ENCODE measurements at places on chromosomes 1 and 21.

- DNase-seq = peak; percentile 10
These were observed 322 bp downstream of the DCLRE1B start for GRCh38 chr1:113905435-113905861.

GRCh38 chr21:17793246-17794123 lies 25.7 kb downstream of the C21orf91 start:
- no peak for DNase-seq

DNA sequence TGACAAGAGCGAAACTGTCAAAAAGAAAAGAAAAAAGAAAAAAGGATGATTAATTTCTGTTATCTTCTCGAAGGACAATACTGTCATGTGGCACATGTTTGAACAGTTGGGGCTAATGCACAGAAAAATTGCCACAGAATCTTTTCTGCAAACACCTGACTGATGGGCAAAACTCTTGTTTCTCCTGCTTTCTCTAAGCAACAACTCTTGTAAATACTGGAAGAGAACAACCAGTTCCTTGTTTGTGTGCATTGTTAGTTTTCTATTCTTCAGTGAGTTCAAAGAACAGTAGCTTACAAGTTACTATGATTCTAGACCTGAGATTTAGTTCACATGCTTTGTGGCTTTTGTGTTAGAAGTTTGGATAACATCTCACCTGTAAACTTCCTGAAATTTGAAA lies 60.7 kb downstream of the CDC14A start:
- no peak for DNase-seq

GRCh38 chr21:37478794-37479193 lies 112.2 kb downstream of the DYRK1A start:
- no peak for DNase-seq

- no peak for DNase-seq
These were observed 22.1 kb upstream of the EYA3 start for GRCh38 chr1:28110555-28110954.

DNA sequence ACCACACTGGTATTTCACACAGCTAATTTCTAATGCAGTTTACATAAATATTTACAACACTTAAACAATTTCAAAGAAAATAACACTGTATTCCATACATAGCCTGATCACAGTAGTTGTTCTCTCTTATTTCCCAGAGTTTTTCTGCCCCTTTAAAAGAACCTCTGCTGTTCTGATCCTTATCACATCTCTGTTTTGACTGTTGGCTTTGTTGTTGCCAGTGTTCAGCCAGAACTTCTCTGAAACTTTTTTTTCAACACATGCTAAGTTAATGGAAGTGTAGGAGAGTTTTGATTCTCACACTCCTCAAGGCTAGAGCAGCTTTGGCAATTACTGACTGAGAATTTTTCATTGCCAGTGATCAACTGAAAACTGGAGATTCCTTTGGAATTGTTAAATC lies 11.1 kb downstream of the SELE start:
- DNase-seq = no peak

DNA sequence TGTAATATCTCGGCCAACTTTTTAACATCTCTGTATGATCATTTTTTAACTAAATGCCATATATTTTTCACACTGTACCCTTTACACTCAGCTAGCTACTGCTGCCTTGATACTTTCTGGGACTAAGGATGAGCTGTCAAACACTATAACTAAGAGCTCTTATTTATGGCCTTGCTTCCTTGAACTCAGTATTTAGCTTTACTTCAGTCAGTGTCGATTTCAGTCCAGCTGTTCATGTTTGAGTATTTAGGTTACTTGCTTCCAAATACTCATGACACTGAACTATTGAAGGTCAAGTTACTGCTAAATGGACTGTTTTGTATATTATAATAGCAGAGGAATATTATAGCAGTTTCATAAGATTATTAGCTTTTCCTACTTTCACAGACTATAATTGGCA lies 25.9 kb upstream of the USP25 start:
- no peak for DNase-seq

- no peak for DNase-seq
These were observed 26.5 kb upstream of the KCNQ4 start for GRCh38 chr1:40757084-40757483.

DNA sequence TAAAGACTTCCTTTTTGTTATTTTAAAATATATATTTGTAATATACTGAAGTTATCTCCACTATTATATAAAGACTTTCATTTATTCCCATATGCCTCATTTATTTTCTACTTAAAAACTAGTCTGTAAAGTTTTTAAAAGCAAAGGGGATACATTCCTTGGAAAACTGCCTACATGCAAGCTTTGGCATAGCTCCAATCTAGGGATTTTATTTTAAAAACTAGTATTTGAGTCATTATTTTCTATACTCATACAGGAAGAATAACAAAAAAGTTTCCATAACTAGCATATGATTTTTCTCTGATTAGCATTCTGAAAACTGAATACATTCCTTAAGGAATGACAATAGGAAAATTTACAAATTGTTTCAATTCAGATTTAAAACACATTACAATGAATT lies 88.9 kb downstream of the COL24A1 start:
- DNase-seq = no peak

- no peak for DNase-seq
These were observed 42.3 kb downstream of the ACTL8 start for GRCh38 chr1:17797478-17797877.

- no peak for DNase-seq
These were observed 26.1 kb downstream of the CR1L start for GRCh38 chr1:207670997-207671396.

DNA sequence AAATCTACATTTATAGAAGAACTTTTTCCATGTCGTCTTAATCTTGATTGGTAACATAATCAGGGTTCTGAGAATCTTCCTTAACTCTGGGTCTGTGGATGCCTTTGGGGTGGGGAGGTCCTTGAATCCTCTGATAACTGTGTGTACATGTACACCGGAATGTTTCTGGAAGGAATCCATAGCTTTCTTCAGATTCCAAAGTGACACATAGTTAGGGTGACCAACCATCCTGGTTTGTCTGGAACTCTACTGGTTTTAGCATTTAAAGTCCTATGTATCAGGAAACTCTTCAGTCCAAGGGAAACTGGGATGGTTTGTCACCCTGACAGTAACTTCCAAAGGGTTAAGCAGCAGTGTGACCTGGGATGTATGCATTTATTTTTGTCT lies 16.8 kb downstream of the STRIP1 start:
- DNase-seq = no peak

- DNase-seq = no peak
These were observed 24.6 kb upstream of the SLC35F3 start for GRCh38 chr1:233879841-233880240.

DNA sequence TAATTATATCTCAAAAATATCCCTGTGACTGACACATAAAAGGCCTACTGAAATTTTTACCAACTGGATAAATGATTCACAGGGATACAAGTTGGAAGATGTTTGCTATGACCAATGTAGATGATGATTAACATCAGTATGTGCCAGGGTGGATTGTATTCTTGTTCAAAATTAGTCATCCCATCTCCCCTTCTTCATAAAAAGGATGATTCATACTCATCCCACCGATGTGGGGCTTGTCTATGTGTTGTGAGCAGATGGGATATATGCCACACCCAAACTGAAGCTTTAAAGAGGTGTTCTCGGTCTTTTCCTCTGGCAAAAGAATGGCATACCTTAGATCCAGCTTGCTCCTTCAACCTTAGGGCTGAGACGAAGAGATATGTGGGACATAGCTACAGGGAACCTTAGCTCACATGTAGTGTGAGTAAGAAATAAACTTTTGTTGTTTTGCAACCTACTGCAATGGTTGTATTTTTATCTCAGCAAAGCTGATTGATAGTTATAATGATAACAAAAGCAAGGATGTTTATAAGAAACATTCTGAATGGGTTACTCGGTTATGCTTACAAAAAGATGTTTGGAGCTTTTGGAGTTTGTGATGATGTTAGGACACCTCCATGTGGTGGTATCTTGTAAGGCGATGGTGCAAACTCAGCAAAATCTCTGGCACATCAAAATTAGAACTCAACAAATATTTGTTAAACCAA lies 29.4 kb downstream of the SPATA17 start:
- DNase-seq = no peak

DNA sequence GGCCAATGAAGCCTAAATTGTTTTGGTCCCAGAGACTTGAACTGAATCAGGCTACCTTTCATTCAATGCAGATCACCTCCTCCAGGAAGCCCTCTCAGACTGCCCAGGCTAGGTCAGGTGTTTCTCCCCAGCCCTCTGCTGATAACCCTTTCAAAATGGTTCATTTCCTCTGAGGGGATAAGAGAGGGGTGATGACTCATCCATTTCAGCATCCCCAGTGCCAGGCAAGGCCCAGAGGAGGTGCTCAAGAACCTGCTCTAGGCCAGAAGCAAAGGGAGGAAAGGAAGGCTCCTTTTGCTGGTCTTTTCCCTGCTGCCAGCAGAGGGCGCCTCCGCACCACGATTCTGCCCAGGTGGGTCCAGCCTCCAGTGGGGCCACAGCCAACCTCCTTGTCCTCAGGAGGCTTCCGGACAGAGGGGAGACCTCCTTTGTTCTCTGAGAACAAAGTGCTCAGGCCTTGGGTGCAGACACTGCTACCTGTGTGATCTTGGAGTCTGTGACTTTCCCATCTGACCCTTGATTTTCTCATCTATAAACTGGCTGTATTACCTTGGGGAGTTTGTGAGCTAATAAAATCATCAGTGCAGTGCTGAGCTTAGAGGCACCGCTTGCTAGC lies 45.3 kb upstream of the ARHGEF10L start:
- DNase-seq = peak; percentile 31

- no peak for DNase-seq
These were observed 146.3 kb upstream of the C8B start for GRCh38 chr1:57112148-57112547.

DNA sequence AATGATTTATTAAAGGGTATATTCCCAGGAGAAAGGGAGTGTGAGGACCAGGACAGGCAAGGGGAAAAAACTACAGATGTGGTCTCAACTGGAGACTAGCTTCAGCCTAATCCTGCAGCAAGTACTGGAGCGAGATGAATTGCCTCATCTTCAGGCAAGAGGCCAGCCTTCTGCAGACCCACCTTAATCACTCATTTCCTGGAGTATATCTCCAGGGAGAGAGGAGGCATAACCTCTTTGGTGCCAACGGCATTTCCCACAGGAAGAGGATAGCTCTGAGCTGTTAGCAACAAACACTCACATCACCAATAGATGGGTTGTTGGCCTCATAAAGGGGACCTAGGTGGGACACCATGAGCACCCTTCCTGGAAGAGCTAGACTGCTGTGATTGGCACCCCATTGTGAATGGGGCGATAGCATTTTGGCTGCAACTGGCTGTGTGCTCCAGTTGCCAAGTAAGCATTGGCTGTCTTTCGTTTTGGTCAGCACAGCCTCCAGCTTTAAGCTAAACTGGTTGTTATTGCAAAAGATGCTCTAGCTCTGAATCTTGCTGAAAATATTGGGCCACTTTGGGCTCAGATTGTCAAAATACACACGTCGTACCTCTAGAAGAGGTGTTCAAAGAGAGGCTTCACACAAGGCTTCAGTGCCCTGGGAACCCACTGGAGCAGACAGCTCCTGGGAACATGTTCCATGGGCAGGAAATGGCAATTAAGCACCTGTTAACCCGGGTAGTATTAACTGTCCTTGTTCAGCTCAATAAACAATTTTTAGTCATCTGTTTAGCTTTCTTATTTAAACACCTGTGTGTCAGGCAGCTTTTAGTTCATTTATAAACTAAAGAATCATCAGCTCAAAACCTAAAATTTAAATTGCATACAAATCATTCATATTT lies 314.8 kb upstream of the C1orf87 start:
- DNase-seq = no peak

DNA sequence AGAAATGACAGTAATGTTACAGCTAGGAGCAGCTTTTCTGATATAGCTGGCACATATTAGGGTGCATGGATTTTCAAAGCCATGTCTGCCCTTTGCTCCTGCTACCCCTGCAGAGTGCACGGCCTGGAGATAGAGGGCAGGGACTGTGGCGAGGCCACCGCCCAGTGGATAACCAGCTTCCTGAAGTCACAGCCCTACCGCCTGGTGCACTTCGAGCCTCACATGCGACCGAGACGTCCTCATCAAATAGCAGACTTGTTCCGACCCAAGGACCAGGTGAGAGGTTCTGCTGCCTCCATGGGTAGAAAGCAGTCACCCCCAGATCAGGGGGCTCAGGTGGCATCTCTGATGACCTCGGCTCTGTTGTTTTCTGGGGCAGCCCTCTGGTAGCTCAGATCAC lies 9.8 kb downstream of the MTARC1 start:
- no peak for DNase-seq

DNA sequence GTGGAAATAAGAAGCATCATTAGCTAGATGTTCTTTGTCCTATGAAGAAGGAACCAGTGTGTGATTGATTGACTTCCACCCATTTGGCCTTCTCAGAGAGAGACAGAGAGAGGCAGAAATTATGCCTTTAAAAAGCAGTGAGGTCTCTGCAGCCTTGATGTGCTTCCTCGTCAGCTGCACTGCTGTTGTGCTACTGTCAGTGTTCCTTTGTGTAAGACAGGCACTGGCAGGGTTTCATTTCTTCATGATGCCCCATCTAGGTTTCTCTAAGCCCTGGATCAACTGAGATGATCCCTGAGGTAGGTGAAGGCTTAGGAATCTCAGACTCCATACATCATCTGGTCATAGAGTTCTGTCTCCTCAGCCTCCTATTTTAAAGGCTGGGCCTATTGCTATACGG lies 34.9 kb downstream of the GPR3 start:
- DNase-seq = no peak

- no peak for DNase-seq
These were observed 39.3 kb upstream of the EXOSC10 start for GRCh38 chr1:11138952-11139351.

DNA sequence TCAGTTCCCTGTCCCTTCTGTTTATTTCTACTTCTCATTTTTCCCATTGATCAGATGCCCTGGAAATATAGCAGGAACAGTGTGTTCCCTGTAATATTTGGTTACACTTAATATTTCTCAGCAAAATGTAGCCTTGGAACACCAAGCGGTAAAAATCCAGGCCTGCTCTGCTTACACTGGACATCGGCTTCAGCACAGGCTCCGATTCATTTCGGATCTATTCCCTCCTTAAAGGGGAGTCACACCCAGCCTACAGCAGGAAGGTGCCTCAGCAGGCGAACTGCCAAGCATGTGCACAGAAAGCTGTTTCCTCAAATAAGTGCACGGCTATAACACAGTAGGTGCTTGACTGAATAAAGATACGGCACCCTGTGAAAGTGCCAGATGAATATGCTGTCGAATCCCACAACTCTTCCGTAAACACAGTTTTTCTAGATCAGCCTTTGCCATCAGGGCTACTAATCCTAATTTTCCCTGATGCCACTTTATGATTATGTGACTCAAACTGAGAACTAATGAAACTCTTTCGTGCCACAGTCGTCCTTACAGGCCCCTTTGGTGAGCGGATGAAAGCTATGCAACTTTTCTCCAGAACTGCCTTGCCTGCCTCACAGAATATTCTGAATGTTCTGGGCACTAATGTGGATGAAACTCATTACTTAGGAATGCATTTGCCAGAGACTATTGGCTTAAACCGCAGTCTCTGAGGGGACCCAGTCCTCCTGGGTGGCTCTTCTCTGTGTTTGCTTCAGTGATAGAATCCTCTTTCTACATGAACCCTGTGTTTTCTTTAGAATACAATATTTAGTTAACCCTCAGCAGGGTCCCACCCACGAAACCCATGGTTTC lies 275.5 kb upstream of the RUNX1 start:
- no peak for DNase-seq

- no peak for DNase-seq
These were observed 38.4 kb upstream of the KCNK2 start for GRCh38 chr1:215044151-215044550.
